ENCODE measurements at places on chromosomes 5 and 9. TPM values are rescaled to one million over a fixed set of nuclear protein-coding genes. Genes with fewer than 3 reads are reported as not detected.

DNA sequence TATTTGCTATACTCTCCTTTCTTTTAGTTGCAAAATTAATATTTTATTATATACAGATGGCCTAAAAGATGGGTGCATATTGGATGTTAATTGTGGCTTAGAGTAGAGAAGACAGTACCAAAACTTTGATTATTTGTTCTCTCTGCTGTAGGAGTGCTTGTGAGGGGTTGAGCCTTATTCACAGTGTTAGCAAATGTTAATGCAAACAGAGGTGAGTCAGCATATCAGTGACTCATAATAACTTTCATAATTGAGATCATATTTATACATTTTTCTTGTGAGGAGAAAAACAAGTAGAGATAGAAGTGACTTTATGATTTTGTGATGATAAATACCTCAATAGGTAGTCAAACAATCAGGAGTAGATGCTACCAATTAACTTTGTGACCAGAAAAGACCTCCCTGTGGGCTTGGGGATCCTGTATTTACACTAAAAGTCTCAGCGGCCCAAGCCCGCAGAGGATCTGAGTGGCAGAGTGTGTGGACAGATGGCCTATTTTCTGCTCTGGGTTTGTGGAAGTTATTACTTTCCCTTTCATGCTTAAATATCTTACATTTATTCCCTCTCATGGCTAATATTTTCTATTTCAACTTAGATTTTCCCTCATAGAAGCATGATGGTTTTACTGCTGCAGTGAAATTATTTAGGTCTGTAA is 226.5 kb downstream of the TAF11L14 start:
- DNase-seq: no peak

The PRDM9 gene
- not detected for total RNA-seq

The NFIB gene
- not detected for total RNA-seq

GRCh38 chr9:28999057-28999456 is 1425.8 kb upstream of the C9orf72 start:
- DNase-seq: no peak

- DNase-seq: no peak
Observed at GRCh38 chr9:107948601-107949000, 459.0 kb upstream of the KLF4 start.

The IL9 gene
- total RNA-seq: 0.93 TPM

DNA sequence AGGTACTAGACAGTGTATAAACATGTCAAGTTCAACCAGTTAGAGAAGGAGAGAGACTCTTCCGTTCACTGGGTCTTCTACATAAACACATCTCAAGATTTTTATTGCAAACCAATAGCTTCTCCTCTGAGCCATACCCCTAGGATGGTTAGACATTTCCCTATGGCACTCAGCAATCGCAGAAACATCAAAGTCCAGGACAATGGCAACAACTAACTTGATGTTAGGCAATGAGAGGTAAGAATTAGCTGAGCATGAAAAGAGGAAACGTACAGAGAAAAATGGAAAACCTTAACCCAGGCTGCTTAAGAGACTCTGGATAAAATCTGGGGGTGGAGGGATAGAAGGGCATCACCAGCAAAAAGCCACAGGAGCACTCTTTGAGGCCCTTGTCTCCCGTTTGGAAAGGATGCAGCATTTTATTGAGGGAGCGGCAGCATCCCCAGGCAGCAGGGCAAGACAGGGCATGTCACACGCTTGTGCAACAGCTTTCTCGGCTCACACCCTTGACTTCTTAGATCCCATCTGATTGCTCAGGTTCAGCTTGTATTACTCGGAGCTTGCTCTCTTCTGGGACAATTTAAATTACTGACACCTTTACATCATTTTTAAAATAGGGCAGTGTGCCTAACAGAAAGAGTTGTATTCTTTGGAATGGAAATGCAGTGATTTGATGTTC is 8.6 kb upstream of the PSAT1 start:
- DNase-seq: no peak

DNA sequence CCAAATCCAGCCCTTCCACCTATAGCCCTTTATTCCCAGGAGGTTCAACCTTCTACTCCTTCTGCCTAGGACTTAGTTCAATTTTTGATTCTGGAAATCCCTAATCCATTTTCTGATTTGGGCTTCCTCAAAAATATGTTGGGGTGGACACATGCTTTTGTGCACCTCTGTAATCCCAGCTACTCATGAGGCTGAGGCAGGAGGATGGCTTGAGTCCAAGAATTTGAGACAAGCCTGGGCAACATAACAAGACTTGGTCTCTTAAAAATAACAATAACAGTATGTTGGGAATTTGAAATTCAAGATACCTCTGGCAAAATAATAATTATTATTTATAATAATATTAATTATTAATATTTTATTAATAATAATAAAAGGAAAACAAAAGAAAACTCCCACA is 188.7 kb upstream of the TLE4 start:
- DNase-seq: no peak

The SV2C gene
- total RNA-seq: 0.88 TPM
